Stimulated activated CD8-positive, alpha-beta memory T cell treated with anti-CD3 and anti-CD28 coated beads, Interleukin-7, amount 100 ng/mL, for 4 hours (primary cell): ENCODE measurements at places on chromosomes 1 and 21.

- DNase-seq = no peak
These were observed 31.1 kb downstream of the CASZ1 start for GRCh38 chr1:10765304-10765703.

DNA sequence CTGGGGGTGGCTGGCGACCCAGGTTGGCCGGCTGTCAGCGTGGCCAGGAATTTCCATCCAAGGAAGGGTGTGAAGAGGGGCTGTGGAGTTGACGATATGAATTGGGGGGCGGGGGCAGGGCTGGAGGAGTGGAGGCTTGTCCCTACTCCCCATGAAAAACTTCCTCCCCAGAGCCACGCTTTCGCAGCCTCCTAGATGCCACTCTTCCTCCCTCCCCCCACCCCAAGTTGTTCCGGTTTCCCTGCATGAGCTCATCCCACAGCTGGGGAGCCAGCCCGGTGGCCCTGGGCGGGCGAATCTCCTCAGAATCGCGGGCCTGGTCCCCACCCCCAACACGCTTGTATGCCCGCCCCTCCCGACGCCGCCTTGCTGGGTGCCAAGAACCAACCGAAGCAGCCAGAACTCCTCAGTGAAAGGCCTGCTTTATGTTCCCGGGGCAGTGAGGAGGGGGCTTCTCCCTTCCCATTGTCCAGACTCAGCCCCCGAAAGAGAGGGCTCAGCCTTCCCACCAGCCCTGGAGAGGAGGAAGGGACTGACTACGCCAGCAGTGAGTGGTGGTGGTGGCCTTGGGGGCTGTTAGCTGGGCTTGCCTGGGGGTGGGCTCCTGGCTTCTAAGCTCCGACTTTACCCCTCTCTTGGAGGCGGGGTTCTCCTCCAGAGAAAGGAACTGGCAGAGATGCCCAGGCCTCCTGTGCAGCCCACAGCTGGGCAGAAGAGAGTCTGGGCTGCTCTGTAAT, 1.8 kb upstream of the CSMD2 start:
- no peak for DNase-seq

GRCh38 chr1:20366056-20366462, 75.4 kb downstream of the VWA5B1 start:
- DNase-seq = no peak

GRCh38 chr1:76465030-76465429, 390.5 kb downstream of the ST6GALNAC3 start:
- no peak for DNase-seq
